Thoracic aorta (tissue), 2 donors: ENCODE measurements at places on chromosomes 4 and X.

- DNase-seq = no peak
These were observed 3.3 kb downstream of the SH3BP2 start for GRCh38 chr4:2795893-2796848.

GRCh38 chrX:40176351-40177116 lies 78.8 kb upstream of the BCOR start:
- no peak for DNase-seq

DNA sequence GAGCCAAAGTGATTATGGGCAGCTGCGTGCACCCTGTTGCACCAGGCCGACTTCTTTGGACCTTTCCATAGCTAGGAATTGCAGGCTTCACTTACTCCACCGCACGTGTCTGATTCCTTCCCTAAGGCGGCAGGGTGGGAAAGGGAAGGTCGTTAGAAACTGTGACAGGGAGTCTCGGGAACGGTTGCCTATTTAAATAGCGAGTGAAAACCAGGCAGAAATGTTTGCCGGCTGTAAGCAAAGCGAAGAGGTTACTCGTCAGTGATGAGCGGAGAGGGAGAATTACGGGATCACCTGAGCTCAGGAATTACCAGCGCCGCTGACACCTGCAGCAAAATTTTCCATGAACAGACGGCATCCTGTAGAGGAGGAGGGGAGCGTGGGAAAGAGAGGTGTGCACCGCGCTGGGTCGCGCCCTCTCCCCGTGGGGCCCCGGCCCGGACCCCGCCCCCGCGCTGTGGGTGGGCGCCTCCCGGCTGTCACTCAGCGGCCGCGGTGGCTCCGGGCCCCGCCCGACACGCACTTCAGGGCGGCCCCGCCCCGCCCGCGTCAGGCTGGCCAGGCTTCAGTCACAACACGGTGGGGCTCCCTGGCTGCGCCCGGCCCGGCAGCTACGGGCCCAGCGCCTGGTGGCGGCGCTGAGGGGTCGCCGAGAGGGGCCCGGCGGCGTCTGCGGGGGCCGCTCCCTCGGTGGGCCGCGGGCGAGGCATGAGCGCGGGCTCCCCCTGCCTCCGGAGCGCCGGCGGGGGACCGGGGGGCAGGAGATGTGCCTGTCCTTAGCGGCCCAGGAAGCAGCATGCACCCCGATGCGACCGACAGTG lies at the start of gene SNX25:
Gene SNX25 (plus strand): TSS at position 568 of the 821 bp plus-strand sequence. CDS start 229 bp downstream, at position 797.
- peak; percentile 43 for DNase-seq

DNA sequence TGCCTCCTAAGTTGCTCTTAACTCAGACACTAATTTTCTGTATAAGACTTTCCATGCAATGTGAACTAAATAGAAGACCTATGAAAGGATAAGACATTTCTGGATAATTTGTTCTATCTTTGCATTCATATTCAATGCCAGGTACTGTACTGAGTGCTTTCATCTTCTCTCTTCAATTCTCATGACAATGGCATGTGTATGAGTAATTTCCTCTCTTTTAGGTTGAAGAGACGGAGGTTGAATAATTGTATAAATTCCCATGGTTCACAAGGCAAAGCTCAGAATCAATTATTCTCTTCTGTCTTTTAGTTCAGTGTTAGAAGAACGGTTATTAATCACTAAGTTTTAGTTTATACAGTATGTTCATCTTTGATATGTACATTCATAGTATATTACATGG lies 29.3 kb upstream of the CFAP299 start:
- DNase-seq = no peak

- DNase-seq = no peak
These were observed 909 bp upstream of the SLAIN2 start for GRCh38 chr4:48340276-48340964.

- DNase-seq = no peak
These were observed 134.0 kb upstream of the MAP9 start for GRCh38 chr4:155510771-155511170.

DNA sequence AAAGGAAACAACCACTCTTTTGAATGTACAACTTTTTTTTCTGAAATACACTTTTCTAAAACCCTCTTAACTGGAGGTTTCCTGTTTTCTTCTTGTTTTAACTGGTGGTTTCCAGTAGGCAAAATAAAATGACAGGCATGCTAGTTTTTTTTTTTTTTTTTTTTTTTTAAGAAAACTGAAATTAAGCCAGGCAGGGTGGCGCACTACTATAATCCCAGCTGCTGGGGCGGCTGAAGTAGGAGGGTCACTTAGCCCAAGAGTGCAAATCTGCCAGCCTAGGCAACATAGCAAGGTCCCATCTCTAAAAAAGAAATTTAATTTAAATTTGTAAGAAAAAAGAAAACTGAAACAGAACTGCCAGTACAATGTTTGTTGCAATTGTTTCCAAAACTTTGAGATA lies 44.0 kb downstream of the TMEM144 start:
- DNase-seq = no peak

DNA sequence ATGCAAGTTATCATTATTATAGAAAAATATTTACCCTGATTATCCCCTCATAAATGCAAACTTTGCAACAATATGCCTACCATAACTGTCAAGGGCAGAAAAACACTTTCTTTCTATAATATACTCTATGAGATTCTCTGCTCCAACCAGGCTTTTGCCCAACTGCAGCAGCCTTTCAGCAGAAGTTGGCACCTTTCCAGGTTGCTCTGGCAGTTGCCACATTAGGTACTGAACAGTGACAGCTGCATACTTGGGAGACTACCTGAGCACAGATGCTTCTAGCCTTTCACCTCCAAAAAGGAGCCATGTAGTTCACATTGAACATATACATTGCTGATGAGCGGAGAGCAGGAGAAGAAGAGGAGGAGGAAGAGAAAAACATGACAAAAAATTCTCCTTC lies 69.5 kb upstream of the BRWD3 start:
- DNase-seq = no peak
